ENCODE measurements at places on chromosomes 6 and 20.

DNA sequence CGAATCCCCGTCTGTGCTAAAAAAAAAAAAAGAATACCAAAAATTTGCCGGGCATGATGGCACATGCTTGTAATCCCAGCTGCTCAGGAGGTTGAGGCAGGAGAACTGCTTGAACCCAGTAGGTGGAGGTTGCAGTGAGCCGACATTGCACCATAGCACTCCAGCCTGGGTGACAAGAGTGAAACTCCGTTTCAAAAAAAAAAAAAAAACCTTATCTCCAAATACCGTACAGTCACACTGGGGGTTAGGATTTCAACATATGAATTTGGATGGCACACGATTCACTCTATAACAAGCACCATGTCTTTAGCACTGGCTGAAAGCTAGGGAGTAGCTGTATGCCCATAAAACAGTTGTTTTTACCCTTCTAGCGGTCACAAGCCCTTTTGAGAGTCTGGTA, 3.8 kb downstream of the SMIM13 start:
- DNase-seq = no peak

DNA sequence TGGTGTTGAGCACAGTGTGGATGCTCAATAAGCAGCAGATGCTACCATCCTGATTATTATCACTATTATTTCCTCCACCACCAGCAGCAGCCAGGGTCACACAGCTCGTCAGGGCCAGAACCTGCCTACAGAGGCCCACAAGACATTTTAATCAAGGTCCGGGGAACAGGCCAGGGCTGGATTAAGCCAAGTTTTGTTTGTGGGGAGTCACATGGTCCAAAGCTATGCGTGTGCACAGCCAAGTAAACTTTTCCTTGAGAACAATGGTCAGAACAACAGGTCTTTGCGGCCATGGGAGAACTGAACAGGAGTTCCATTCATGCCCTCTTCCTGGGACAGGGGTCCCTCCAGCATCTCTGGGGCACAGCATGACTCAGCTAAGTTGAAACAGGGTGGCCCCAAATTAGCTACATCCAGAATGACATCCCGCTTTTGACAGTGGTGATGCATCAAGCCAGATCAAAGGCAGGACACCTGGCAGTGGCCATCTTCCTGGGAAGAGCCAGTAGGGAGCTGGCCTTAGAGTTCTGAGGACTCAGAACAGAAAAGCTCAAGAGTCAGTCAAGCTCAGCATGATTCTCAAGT, 11.7 kb downstream of the SNTA1 start:
- DNase-seq = no peak

- DNase-seq = no peak
Measured at GRCh38 chr6:12271997-12272396, 18.2 kb upstream of the EDN1 start.

- no peak for DNase-seq
Measured at GRCh38 chr6:53916804-53917463, 122.1 kb downstream of the LRRC1 start.

- peak; percentile 81 for DNase-seq
Measured at GRCh38 chr6:31680226-31681134, at the start of gene LY6G5C. Gene LY6G5C (minus strand): TSS chr6:31681067. CDS start chr6:31680373, 694 bp downstream.

GRCh38 chr6:140276133-140276532, 901.7 kb upstream of the CITED2 start:
- no peak for DNase-seq

All from H7 (cell line).